ENCODE measurements at places on chromosomes 7 and 10. TPM values are rescaled to one million over a fixed set of nuclear protein-coding genes. Genes with fewer than 3 reads are reported as not detected.

DNA sequence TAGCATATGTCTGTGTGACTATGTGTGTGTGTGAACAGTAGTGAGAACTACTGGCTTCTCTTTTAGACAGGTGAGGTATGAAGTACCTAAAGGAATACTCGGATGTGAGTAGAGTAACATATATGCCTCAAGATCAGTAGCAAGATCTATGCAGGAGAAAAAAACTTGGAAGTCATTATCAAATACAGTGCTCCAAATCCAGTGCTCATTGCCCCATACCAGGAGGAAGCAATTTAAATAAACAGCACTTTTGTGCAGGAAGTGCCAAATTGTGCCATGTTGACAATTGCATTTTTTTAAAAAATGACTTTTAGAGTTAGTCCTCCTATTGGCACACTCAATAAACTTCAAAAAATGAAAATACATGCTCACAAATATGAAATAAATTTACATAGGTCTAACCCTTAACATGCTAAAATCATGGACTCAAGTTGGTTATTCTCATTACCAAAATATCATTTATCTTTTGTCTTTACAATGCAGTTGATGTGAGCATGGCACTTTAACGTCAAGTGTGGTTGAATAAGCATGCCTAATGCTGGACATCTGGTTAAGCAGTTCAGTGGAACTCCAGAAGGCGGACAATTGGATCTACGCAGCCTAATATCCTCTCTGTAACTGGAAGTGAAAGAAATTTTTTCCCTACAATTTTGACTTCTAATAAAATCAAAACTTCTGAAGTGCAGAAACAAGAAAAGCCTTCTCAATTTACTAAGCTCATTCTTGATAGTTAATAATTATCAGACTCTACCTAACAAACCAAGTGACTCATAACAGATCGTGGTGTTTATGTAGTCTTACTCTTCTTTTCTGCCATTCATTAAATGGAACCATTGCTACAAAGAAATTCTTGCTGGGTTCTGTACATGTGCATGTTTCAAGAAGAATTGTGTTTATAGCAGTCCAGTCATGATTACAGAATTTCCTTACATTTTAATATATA is 195.2 kb downstream of the MDFIC start:
- H3K4me1 ChIP-seq: no peaks in the 10 kb centered on the region
- H3K36me3 ChIP-seq: no peaks in the 10 kb centered on the region
- H3K27me3 ChIP-seq: no peaks in the 10 kb centered on the region
- H3K27ac ChIP-seq: no peak overlapping the region

DNA sequence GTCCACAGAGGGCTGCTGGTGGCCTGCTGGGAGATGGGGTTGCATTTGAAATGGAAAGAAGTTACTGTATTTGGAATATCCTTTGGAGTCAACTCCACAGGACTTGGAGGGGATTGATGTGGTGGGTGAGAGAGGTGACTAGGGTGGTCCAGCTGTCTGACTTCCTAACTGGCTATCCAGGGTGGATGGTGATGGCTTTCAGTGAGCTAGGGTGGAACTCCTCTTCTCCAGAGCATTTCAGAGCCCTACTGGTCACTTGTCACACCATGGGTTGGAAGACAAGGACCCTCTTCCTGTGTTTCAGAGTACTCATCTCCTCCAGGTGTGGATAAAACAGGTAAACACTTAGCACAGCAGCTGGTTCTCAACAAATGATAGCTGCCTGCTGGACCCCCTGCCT is 3.3 kb upstream of the ADAMTS14 start:
- no peaks in the 10 kb centered on the region for H3K27me3 ChIP-seq
- peaks cover 3% of the 10 kb centered on the region for H3K4me1 ChIP-seq
- H3K36me3 ChIP-seq: no peaks in the 10 kb centered on the region
- no peak overlapping the region for H3K27ac ChIP-seq

DNA sequence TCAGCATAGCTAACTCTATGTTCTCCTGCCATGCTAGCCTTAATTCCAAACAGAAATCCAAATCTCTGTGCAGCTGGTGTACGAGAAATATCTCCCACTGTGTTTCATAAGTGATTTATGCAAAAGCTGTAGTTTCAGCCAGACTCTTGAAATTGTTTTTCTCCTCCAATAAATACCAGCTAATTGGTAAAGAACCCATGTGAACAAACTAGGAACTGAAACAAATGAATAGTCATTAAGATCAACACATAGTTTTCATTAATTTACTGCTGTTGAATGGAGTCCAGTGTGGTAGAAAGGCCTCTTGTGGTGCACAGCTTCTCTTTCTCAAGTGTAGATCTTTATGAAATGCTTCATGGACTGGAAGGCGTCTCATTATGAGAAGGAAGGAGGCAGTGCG is 18.4 kb downstream of the PPP1R17 start:
- H3K4me3 ChIP-seq: no peak overlapping the region
- H3K27ac ChIP-seq: no peak overlapping the region
- no peaks in the 10 kb centered on the region for H3K27me3 ChIP-seq
- no peak for DNase-seq
- no peaks in the 10 kb centered on the region for H3K4me1 ChIP-seq
- no peaks in the 10 kb centered on the region for H3K36me3 ChIP-seq

GRCh38 chr10:46308113-46308415 is 21.3 kb downstream of the ANTXRL start:
- DNase-seq: no peak
- no peak overlapping the region for H3K27ac ChIP-seq
- H3K36me3 ChIP-seq: no peaks in the 10 kb centered on the region
- H3K4me1 ChIP-seq: no peaks in the 10 kb centered on the region
- no peak overlapping the region for H3K4me3 ChIP-seq
- no peaks in the 10 kb centered on the region for H3K27me3 ChIP-seq

DNA sequence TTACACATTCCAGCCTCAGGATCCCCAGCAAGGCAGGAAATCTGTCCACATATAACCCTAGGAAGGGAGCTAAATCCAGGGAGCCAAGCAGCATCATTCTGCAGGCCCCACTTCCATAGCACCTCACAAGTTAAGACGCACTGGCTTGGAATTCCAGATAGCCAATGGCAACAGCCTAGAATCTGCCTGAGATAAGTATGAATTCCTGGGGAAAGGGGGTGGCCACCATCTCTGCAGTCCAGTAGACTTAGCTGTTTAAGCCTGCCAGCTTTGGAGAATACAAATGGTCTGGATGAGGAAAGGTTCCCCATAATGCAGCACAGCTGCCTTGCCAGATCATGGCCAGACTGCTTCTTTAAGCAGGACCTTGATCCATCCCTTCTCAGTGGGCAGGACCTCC is 179.4 kb upstream of the PRSS1 start:
- H3K4me3 ChIP-seq: no peak overlapping the region
- peaks cover 2% of the 10 kb centered on the region for H3K4me1 ChIP-seq
- H3K27me3 ChIP-seq: no peaks in the 10 kb centered on the region
- H3K27ac ChIP-seq: no peak overlapping the region

- DNase-seq: no peak
- H3K27me3 ChIP-seq: peaks cover 52% of the 10 kb centered on the region
- H3K36me3 ChIP-seq: no peaks in the 10 kb centered on the region
- no peak overlapping the region for H3K4me3 ChIP-seq
- H3K4me1 ChIP-seq: no peaks in the 10 kb centered on the region
Measured at GRCh38 chr10:86391236-86391840, 24.7 kb upstream of the GRID1 start.

DNA sequence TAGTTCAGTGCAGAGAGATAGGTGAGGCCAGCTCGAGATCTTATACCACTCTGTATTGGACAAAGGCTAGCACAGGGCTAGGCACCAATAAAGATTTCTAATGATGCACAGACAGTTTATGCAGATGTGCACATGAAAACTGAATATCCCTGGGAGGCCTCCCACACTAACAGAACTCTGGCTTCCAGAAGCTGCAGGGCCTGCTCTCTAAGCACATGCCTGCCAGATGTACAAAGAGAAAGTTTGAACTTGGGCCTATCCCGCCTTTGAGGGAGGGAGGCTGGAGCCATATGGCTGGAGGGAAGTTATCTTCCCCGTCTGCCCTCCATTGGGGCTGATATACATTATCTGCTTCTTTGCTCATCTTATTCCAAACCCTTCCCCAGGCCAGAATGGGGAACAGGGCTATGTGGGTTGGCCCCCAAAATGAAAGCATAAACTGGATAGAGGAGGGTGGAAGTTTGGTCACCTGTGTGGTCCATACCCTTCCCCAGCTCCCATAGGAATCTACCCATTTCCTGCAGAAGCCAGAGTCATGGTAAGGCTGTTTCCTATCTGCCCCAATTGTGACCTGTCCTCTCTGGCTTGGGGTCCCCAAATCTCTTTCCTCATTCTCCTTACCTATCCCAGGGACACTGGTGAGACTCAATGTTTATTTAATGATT is 3.8 kb downstream of the KAZALD1 start:
- no peak overlapping the region for H3K4me3 ChIP-seq
- no peaks in the 10 kb centered on the region for H3K27me3 ChIP-seq
- no peaks in the 10 kb centered on the region for H3K36me3 ChIP-seq
- H3K4me1 ChIP-seq: peaks cover 2% of the 10 kb centered on the region

DNA sequence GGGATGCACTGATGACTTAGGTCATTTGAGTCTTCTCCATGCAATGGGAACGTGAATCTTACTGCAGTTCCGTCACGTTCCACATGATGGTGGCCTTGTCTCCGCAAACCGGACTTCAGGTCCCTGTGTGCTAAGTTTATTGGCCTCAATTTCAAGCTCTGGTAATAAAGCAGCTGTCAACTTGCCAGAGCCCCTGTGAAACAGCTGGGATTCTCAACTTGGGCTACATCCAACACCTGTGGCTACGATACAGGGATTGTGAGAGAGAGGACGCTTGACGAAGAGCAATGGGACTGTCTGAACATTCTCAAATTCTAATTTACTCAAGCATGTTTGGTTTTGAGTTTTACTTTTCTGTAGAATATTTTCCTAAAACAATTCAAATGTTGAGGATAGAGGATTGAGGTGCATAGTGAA is 174.2 kb downstream of the PTN start:
- H3K36me3 ChIP-seq: no peaks in the 10 kb centered on the region
- H3K27ac ChIP-seq: no peak overlapping the region
- peak; percentile 86 for DNase-seq
- no peak overlapping the region for H3K4me3 ChIP-seq

DNA sequence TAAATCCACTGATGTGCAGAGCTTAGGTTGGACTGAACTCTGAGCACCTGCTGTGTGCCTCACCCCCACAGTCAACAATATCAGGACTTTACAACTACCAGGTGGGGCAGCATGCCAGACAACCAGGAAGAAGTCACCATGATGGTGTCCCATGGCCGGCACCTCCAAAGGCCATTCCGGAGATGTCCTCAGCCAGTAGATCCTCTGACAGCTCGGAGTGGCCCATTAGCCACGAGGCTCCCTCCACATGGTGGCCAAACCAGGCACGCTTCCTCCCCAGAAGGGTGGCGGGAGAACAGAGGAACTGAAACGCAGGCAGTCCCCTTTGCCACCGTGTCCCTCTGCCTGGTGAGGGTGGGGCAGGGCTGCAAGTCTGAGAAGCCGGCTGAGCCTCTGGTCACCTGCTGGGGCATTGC is 390.0 kb downstream of the TNS3 start:
- no peaks in the 10 kb centered on the region for H3K27me3 ChIP-seq
- no peaks in the 10 kb centered on the region for H3K36me3 ChIP-seq
- H3K4me3 ChIP-seq: no peak overlapping the region
- H3K27ac ChIP-seq: no peak overlapping the region

DNA sequence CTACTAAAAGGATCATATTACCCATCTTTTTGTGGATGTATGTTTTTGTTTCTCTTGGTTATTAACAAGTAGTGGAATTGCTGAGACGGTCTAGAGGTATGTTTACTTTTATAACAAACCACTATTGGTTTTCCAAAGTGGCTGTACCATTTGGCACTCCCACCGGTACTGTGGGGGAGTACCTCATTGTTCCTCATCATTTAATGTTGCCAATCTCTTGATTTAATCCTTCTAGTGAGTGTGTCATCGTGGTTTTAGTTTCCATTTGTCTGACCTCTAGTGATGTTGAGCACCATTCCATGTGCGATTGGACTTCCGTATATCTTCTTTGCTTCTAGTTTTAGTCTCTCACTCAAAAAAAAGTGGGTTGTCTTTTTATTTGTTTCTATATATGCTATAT is 50.4 kb downstream of the RBM33 start:
- DNase-seq: no peak
- no peak overlapping the region for H3K4me3 ChIP-seq
- no peak overlapping the region for H3K27ac ChIP-seq
- H3K27me3 ChIP-seq: no peaks in the 10 kb centered on the region
- no peaks in the 10 kb centered on the region for H3K4me1 ChIP-seq

The ZNF804B gene
- total RNA-seq: not detected

The PLPP4 gene
- 0.18 TPM for total RNA-seq

The SBDS gene
- 67.5 TPM for total RNA-seq

Measured in lung (tissue), 17 donors.